GM12878 (cell line): ENCODE measurements at places on chromosomes 6 and 20. TPM values are rescaled to one million over a fixed set of nuclear protein-coding genes. Genes with fewer than 3 reads are reported as not detected.

DNA sequence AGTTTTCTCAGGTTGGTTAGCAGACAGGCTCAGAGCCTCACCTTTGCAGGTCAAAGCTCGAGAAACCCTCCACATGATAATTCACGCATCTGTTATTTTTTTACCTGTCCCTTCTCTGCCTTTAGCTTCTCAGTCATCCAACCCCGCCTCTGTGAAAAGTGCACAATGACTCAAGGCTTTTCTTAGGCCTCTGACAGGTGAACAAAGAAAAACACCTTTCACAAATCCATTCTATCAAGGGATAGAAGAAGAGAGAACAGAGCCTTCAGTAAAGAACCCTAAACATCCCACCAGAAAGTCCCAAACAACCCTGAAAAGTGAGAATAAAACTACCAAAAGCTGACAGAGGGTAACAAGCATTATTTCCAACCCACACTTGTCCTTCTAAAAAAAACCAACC is 178.2 kb downstream of the GJA10 start:
- no peak for DNase-seq

DNA sequence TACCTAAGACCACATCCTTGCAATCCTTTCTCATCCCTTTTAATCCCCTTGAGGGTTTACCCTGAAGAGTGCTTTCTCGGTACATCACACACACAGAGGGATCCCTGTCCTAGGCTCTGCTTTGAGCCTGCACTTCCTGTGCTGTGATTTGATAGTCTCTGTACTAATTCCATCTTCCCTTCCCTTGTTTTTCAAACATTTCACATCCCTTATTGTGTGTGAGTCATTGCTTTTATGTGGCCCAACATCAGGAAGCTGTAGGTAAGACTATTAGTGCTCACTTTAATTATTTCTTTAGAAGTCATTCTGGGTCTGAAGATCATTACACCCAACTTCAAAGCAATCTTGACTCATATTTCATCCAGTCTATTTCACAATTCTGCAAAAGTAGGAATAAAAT is 57.2 kb upstream of the ANKEF1 start:
- no peak for DNase-seq

The TUBB2B gene
- 55.4 and 63.2 TPM in 2 replicates for total RNA-seq

GRCh38 chr6:28927846-28928245 is 4.1 kb upstream of the TRIM27 start:
- DNase-seq: no peak

- DNase-seq: no peak
Observed at GRCh38 chr6:132062626-132063025, 111.5 kb upstream of the CCN2 start.

DNA sequence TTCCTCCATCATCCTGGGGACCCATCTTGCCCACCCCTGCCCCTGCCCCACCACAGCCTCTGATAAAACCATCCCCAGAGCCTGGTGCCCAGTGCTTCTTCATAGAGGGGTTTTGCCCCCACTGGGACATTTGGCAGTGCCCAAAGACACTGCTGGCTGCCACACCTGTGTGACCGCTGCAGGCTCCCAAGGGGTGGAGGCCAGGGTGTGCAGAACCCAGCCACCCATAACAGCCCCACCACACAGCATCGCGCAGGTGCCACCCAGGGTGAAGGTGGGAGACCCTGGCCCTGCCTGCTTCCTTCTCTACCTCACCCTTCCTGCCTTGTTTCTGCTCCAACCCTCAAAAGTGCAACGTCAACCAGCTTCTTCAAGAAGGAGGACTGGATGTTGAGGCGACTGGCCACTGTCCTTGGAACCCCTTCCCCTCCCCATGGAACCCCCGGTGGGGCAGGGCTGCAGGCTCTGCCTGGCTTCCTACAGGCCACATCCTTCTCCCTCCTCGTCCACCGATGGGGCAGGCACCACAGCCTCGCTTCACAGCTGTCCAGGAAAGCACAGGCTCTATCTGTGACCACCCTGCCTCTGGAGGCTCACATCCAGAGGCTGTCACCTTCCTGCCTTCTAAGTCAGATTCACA is 79.2 kb upstream of the MPC1 start:
- no peak for DNase-seq

GRCh38 chr6:109478841-109479624 is 4.0 kb downstream of the ZBTB24 start:
- no peak for DNase-seq

GRCh38 chr20:18299364-18299763 is 11.0 kb downstream of the ZNF133 start:
- DNase-seq: no peak

DNA sequence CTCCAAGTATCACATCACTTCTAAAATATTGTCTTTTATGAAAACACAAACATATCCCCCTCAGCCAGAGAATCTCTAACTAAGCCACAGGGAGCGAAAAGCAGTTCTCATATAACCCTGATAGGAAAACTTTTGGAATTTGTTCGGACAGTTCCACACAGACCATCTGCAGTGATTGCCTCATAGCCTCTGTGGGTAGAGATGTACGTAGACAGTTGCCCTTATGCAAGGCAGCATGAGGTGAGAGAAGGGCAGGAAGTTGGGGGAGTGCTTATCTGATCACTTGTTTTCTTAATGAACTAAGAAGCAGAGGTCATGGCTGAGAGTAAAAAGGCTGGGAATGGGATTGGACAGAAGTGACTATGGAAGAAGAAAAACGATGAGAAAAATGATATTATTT is 39.6 kb downstream of the SLC23A2 start:
- DNase-seq: no peak

DNA sequence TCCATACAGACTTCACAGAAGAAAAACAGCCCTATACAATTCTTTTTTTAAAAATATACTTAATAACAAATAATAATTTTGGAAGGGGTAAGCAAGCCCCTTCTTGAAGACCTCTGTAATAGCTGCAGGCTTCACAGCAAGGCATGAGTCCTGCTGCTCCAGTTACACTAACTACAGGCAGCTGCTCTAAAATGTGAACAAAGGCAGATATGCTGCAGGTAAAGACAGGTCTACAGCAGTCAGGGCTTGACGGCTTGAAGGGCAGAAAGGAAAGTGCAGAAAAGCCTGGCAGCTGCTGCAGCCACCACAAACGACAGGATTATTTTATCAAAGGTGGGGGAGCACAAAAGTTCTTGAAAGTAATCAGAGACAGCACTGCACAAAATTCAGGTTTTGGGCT is 11.3 kb downstream of the FAXC start:
- DNase-seq: no peak

The TMEM217 gene
- total RNA-seq: 1.6 and 1.9 TPM in 2 replicates

The BANF2 gene
- not detected in 2 replicates for total RNA-seq

DNA sequence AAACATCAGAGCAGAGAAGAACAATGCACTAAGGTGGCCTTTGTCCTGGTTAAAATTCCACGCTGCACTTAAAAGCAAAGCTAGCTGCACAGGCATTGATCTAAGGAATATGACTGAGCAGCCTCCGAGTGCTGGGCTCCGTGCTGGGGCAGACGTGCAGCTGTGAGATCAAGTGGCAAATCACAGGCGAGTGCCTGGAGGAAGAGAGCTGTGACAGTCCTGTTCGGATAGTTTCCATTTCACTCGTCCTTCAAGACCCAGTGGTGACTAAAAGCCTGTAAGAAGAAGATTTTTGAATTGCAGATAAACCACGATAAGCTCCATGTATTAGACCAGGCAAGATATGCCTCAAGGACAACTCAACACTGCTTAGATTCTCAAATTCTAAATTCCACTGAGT is 247.9 kb downstream of the ANKRD60 start:
- no peak for DNase-seq

DNA sequence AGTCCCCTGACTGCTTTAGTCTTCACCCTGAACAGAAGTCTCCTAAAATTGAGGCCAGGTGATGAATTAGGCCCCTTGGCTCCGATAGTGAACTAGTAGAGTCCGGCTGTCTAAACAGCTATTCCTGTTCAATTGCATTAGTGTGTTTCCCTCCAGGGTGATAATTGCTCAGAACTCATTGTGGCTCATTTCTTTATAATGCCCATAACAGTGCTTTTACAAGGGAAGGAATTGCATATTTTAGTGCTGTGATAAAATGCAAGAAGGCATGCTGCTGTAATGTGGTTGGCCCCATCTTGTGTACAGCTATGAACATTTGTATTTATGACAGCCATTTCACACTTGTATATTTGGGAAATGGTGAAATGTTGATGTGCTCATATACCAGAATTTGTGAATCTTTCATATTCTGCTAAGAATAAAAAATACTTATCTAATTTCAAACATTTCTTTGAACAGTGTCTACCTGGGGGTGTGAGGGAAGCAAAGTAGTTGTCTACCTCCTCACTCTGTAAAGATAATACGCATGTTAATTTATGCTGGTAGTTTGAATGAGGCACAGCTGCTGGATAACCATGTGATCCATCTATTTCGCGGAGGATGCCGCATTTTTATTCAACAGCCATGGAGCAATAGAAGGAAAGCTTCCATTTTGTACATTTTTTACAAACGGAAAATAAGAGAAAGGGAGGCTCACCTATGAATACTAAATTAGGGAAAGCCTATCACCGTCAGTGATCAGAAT is 451.4 kb downstream of the NKAIN2 start:
- DNase-seq: no peak

GRCh38 chr6:2918936-2919335 is 15.8 kb upstream of the SERPINB9 start:
- no peak for DNase-seq

- DNase-seq: no peak
Observed at GRCh38 chr6:2626401-2626800, 124.3 kb downstream of the MYLK4 start.

The DLK2 gene
- 0.38 and 0.40 TPM in 2 replicates for total RNA-seq

GRCh38 chr20:45894797-45895196 is 3.7 kb downstream of the CTSA start:
- no peak for DNase-seq

The SLPI gene
- 1.4 TPM in 1 of 2 replicates, not detected in the other for total RNA-seq

GRCh38 chr20:21437816-21438215 is 40.5 kb upstream of the NKX2-4 start:
- no peak for DNase-seq

DNA sequence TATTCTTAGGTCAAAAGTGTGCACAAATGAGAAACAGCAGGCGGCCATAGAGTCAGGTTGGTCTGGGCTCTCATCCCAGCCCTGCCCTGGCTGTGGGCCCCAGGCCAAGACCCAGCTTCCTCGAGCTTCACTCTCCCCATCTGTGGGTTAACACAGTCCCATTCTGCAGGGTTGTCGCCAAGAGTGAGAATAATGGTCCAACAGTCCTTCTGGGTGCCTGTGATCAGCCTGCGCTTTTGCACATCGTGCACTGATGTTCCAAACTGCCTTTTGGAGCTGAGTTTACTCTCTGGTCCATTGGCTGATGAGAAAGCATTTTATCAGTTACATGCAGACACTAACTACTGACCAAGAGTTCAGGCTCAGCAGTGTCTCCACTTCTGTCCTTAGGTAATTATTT is 82.6 kb downstream of the INSM1 start:
- no peak for DNase-seq

The DTD1 gene
- 60.3 and 62.1 TPM in 2 replicates for total RNA-seq

GRCh38 chr6:154411076-154411475 is 54.5 kb upstream of the IPCEF1 start:
- DNase-seq: no peak

GRCh38 chr20:16483024-16483423 is 90.2 kb downstream of the KIF16B start:
- DNase-seq: no peak

DNA sequence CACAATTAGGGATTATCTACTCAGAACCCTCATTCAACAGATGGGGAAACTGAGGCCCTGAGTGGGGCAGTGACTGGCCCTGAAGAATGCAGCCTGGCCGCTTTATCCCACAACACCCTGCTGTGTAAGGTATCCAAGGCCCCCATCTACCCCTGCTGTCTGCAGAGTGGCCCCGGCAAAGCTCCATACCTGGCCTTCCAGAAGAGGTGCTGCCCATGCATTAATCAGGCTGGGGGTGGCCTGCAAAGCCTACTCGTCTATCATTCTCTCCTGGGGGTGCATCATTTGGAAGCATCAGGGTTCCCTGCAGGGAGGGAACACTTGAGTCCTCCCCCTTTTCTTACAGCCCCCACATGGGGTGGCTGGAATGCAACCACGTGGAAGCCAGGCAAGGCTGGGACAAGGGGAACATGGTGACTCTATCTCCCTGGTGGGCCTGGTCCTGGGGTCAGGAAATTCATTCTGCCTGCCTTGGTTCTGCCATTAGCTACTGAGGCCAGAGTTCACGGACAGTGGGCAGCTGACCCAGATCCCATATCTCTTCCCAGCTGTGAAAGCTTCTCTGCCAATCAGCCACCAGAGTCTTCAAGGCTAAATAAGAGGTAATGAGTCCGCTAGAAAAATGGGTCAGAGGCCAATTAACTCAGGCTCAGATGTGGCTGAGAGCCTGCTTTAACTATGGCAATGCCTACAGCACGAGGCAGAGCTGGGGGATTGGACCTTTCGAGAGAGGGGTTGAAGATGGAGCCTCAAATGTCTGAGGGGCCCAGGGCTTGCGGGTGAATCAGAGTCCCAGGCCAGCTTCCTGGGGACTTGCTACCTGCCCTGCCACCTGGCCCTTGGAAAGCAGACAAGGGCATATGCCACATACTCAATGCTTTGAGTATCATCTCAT is 72.3 kb upstream of the TOX2 start:
- no peak for DNase-seq

GRCh38 chr6:14240411-14241166 is 123.0 kb downstream of the CD83 start:
- DNase-seq: no peak

The CCN2 gene
- total RNA-seq: 0.43 and 0.62 TPM in 2 replicates

DNA sequence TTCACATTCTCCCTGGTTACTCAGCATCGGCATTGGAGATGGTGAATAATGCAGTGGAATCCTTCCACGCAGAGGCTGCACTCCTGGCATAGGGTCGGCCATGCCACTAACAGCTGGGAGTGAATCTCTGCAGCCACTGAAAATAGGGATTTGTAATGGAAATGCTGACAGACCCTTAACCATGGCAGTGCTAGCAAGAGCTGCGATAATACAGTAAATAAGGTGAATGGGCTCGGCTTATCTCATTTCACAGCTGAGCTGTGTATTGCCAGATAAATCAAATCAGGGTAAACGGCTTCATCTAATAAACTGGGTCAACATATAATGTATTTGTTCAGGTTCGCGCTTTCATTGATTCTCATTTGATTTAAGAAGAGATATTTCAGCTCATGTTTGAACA is 156.8 kb downstream of the SLC35B3 start:
- no peak for DNase-seq
